ENCODE measurements at places on chromosomes 2 and 18.

DNA sequence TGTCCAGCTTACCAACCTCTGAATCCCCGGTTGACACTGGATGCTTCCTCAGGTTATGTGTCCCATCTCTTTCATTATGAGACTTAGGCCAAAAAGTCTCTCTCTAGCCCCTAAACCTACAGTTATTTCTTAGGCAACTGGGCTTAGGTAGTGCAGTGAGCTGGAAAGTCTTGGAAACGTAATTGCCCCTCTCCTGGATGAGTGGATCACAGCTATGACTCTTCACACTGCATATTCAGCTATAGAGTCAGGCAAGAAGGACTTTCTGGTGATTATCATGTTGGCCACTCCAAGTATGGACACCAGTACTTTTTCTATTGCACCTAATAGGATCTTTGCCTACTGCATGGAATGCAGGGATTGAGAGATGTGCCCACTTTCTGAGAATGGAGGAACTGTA, 458.3 kb upstream of the CELF4 start:
- no peak for DNase-seq

- DNase-seq, result no peak
Observed at GRCh38 chr2:83959266-83959665, 499.8 kb downstream of the SUCLG1 start.

DNA sequence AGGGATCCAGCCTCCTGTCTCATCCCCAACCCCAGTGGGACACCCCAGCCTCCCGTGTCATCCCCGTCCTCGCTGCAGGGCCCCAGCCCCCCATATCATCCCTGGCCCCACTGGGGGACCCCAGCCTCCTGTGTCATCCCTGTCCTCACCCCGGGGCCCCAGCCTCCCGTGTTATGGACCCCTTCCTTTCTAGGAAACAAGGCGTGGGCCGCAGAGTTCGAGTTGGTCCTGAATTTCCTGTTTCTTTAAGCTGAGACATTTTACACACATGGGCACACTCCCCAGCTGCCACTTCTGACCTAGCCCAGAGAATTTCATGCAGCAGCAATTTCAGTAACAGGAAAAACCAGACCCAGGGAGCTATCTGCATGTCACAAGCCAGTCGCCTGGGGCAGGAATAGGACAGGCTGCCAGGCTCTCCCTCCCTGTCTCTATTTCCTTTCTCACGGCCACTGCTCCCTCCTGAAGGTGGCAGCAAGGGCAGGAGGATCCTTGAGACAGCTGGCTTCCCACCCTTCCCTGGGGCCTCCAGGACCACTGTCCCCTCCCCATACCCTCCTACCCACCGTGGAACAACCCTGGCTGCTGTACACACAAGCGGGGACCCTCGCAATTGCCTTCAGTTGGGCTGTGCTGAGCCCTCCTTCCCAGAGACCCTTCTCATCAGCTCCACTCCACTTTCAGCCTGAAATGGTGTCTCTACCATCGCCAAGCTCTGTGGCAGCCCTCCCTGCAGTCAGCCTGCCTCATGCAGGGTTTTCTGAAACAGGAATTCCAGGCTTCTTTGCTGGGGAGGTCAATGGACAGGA, 141.9 kb upstream of the ID2 start:
- no peak for DNase-seq

GRCh38 chr18:35697869-35698268, 116.3 kb downstream of the GALNT1 start:
- DNase-seq, result no peak

- DNase-seq, result no peak
Observed at GRCh38 chr2:160741271-160741670, 247.7 kb upstream of the RBMS1 start.

- no peak for DNase-seq
Observed at GRCh38 chr2:54957321-54957999, 92.8 kb downstream of the RTN4 start.

GRCh38 chr18:63148449-63149301, 170.9 kb downstream of the BCL2 start:
- DNase-seq, result no peak

GRCh38 chr2:210188190-210188589, 17.0 kb upstream of the KANSL1L start:
- no peak for DNase-seq

DNA sequence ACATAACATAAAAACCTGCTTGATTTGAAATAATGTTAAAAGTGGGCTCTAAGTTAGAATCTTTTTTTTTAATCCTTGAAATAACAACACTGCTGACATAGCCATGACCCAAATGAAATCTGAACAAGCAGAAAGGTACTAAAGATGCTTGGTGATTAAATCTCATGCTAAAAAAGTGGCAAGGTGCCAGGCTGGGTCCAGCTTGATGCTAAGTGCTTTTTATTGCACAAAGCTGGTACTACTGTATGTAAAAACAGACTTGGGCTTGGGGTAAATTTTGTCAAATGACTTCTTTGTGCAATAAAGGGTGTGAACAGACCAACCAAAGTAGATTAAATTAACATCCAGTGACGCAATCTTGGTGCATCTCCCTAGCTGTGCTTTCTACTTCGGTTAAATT, 13.4 kb downstream of the BCL11A start:
- DNase-seq, result no peak

- no peak for DNase-seq
Observed at GRCh38 chr2:221085341-221085900, 486.7 kb downstream of the EPHA4 start.

GRCh38 chr2:100234141-100234540, 88.2 kb downstream of the LONRF2 start:
- DNase-seq, result no peak

- DNase-seq, result no peak
Observed at GRCh38 chr2:85245891-85246290, 81.9 kb downstream of the TGOLN2 start.

- DNase-seq, result no peak
Observed at GRCh38 chr2:214079032-214079431, 331.8 kb upstream of the VWC2L start.

GRCh38 chr2:16479721-16480120, 185.9 kb downstream of the CYRIA start:
- DNase-seq, result no peak

DNA sequence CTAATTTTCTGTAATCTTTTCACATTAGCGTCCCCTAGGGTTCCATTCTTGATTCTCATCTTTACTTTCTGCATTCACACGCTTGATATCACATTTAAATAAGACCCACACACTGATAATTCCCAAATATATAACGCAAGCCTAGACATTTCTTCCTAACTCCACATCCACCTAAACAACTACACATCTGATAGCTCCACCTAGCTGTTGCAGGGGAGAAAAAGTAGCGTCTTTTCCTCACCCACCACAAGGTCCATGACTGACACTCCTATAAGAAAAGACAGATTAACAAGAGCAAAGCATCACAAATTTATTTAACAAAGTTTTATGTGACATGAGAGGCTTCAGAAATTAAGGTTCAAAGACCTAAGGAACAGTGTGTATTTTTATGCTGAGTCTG, 862.2 kb upstream of the DDX18 start:
- no peak for DNase-seq

DNA sequence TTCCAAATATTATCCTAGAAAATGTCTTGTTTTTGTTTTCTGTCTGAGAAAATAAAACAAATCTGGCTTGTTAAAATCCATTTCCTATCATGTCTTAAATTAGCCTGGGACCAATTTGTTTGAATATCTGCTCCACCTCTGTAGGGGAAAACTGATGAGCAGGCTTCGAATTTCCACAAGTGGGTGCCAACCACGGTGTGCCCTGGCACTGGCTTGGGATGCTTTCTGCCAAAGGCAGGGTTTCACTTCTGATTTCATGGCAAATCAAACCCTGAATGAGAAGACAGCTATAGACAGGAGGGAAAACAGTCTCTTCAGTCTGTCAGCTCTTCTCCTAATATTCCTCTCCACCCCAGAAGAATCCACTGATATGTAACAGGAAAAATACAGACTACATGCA, 33.7 kb upstream of the STAT4 start:
- DNase-seq, result no peak

GRCh38 chr2:19809206-19809605, 92.6 kb downstream of the TTC32 start:
- DNase-seq, result no peak

DNA sequence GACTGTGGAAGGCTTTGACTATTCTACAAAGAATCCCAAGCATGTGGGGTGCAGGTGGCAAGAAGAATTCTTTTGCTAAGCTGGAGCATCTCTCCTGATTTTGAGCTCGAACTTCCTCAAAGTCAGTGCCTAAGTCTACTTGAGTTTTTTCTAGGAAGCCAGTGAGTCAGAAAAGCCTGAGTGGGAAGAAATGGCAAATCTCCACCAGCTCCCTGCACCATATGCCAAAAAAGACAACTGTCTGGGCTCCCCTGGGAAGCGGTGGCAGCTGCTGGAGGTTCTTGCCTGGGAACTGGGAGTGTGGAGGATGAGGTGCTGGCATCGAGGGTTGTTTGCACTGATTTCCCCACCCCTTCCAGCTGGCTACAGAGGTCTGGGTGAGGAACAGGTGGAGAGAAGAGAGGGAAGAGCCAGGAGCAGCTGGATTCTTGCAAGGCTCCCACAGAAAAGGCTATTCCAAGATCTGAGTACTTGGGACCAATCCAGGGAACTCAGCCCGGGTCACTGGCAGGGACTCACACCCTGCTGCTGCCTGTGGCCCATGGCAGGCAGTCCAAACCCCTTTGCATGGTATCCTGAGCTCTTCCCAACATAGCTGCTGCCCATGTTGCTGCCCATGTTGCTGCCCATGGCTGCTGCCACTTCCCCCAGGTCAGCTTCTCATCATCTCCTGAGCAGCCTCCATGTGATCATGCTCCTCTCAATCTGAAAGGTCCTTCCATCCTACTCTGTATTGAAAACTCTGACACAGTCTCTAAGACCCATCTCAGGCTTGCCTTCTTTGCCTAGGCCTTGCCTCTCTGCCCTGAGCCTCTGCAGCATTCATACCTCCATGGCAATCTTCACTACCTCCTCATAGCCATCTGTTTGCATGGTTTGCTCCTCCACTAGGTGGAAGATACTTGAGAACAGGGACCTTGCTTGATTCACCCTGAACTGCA, 128.3 kb upstream of the SPATS2L start:
- no peak for DNase-seq

DNA sequence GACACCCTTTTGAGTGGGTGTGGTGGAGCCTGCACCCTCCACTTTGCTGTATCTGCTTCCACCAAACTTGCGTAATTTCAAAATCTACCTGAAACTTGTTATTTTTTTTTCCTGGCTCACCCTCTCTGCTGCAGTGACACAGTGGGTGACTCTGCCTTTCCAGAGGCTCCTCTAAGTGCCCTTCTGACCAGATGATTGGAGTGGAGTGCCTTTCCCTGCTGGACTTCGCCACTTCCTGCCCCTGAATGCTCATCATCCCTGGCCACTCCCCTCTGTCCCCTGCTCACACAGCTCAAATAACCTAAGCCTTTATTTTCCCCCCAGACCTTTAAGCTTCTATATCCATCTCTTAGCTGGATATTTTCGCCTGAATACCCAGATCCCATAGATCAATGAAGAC, 777.5 kb upstream of the ID2 start:
- DNase-seq, result no peak

DNA sequence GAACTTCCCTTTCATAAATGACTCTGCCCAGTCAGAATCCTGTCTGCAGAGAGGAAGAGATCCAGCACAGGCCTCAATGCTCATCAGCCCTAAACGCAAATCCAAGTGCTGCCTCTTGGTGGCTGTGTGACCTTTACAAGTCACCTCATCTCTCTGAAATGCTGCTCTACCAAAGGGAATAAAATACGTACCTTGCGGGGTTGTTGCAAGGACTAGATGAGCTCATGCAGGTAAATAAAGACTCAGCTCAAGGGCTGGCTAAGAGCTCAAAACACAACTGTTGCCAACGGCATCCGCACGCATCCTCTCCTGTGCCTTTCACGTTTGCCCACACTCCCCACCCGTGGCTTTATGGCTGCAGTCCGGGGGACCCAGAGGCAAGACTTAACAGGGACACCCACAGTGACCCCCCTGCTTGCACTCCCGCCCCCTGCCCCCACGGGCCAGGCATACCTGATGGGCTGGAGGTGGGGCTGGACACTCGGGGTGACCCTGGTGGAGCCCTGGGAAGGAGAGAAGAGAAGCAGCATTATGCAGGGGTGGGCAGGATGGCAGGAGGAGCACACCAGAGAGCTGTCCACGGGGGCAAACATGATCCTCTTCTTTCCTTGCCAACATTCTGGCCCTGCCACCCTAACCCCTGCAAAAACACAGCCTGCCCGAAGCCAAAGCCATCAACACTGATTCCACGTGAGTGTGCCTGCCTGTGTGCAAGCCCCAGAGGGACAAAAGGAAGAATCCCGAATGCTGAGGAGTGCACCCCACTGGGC, 102.6 kb downstream of the TNS1 start:
- no peak for DNase-seq

- no peak for DNase-seq
Observed at GRCh38 chr2:8631465-8632005, 50.3 kb upstream of the ID2 start.

DNA sequence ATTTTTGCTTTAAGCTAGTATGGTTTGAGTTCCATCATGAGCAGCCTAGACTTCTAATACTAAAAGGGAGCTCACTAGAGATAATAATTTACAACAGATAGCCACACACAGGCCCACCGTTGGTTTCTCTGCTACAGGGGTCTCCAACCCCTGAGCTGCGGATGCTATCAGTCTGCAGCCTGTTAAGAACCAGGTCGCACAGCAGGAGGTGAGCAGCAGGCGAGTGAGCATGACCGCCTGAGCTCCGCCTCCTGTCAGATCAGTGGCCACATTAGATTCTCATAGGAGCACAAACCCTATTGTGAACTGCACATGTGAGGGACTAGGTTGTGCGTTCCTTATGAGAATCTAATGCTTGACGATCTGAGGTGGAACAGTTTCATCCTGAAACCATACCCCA, 150.6 kb downstream of the HRH4 start:
- DNase-seq, result no peak

DNA sequence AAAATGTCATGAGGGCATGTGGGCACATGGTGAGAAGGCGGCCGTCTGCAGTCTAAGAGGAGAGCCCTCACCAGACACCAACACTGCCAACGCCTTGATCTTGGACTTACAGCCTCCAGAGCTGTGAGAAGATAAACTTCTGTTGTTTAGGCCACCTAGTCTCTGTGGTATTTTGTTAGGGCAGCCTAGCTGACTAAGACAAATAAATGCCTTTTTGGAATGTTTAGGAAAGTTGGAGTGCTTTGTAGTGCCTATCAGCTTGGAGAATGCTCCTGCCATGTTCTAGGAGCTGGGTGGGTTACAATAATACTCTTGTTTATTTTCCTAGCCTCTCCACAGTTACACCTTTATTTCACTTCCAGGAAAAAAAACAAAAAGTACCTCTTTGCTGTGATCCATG, 92.0 kb downstream of the SPP2 start:
- DNase-seq, result no peak

DNA sequence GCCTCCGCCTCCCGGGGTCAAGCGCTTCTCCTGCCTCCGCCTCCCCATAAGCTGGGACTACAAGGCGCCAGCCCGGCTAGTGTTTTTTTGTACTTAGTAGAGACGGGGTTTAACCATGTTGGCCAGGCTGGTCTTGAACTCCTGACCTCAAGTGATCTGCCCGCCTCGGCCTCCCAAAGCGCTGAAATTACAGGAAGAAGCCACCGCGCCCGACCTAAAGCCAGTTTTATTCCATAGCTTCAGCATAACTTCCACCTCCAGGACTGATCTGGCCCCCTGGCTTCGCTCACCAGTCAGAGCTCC, 783 bp upstream of the TXNL4A start:
- DNase-seq, result no peak

Measured in stimulated activated CD4-positive, alpha-beta T cell treated with anti-CD3 and anti-CD28 coated beads, TNF-alpha, amount 100 ng/mL, for 4 hours (primary cell).